ENCODE measurements at places on chromosomes 3 and 15.

DNA sequence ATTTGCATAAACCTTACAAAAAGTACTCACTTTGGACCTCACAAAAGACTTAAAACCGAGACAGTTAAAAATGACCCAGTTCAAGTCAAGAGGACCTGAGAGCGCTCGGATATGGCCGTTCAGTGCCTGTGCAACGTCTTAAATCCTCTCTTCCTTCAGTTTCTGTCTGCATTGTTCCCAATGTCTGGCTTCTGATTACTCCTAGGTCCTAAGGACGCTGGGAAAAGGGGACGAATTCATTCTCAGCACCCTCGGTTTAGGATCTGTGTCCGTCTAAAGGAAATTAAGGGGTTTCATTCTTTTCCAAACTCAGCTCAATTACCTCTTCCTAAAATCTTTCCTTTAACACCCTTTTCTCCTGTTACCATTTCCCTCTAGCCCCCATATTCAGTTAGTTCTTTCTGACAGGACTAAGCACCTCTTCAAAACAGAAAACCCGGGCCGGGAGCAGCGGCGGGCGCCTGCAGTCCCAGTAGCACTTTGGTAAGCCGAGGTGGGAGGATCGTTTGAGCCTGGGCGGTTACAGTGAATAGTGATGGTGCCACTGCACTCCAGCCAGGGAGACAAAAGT is 970 bp downstream of the DPPA4 start:
- no peak for DNase-seq

DNA sequence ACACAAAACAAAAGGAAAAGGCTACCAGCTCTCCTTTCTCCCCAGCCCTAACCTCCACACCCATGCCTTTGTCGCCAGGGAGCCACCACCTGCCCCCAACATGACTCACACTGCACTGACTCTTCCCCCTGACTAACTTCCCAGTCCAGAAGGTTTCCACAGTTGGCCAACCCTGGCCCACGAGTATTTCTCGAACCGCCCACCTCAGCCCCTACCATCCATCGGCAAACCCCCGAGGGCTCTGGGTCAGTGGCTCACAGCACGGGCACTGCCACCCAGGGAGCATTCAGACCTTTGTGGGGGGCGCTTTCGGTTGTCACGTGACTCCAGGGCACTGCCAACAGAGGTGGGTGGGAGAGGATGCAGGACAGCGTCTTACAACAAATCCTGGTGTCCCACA is 152.3 kb downstream of the LRRC28 start:
- no peak for DNase-seq

GRCh38 chr3:89300526-89300925 is 193.1 kb downstream of the EPHA3 start:
- DNase-seq, result no peak

DNA sequence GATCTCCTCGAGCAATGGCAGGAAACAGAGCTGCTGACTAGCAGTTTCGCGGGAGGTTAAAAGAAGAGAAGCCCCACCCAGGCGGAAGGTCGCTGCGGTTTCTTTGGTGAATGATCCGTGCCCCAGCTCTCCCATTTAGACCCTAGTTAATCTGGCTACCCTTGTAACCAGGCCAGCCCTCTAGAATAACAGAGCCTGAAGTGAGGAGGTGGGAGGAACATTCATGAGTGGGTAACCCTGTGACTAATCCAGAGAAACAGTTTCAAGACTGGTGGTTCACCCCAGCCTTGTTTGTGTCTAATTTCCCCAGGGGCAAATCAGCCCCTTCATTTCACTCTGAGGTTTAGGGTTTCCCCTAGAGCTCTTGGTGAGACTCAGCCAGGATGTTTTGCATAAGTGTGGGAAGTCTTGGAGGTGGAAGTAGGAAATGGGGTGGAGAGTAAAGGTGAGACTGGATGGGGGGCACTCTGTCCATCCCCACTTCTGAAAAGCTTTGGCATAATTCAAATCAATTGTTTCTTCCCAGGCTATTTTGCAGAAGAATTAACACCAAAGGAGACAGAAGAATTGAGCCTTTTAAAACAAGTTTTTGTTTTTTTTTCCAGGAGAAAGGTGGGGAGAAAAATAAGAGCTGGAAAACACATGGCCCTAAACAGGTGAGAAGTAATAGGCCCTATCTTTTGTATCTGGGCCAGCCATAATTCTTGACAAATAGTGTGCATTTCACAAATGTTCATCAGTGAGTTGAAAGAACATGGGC is 303.1 kb downstream of the RPLP1 start:
- DNase-seq, result peak; percentile 74

GRCh38 chr15:70390723-70391122 is 293.0 kb upstream of the TLE3 start:
- DNase-seq, result no peak

GRCh38 chr15:63349156-63349555 is 32.5 kb downstream of the CA12 start:
- no peak for DNase-seq

- no peak for DNase-seq
These were observed 21.4 kb downstream of the CACNA2D2 start for GRCh38 chr3:50481992-50482391.

DNA sequence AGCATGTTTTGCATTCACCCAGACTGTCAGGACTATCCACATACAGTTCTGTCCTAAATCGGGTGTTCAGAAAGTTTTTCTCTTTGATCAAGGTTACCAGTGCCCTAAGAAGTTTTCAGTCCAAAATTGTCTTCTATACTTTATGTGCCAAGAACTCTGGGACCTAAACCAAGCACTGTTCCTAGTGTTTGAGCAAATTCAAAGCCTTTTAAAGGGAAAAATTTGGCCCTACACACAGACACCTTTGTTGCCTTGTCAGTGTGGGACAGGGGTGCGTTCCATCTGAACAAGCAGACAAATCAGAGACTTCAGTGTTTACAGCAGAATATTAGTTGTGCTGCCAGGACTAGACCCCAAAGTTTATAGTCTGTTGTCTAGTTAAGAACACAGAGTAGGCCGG is 50.6 kb downstream of the DGKG start:
- DNase-seq, result no peak

- DNase-seq, result no peak
These were observed 38.1 kb upstream of the NMNAT3 start for GRCh38 chr3:139715743-139716360.

- no peak for DNase-seq
These were observed 22.0 kb downstream of the LINGO1 start for GRCh38 chr15:77610731-77611130.

GRCh38 chr3:95923496-95924210 is 890.7 kb upstream of the EPHA6 start:
- DNase-seq, result no peak

- no peak for DNase-seq
These were observed 214.9 kb downstream of the TCF12 start for GRCh38 chr15:57133127-57133968.

DNA sequence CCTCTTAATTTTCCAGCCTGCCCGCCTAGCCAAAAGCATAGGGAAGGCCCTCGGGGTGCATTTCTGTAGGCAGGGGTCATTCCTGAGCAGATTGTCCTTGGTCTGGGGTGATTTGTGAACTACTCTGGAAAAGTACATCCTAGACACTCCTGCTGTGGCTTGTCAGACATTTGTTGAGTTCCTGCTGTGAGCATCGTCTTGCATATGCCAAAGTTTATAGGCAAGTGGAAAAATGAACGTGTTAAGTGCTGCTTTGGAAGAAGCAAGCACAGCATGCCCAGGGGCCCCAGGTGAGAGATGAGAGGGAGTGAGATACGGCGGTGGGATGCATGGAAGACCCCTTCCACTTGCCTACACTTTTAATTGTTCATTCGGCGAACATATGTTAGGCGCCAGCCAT is 237.7 kb upstream of the ST8SIA2 start:
- DNase-seq, result no peak

DNA sequence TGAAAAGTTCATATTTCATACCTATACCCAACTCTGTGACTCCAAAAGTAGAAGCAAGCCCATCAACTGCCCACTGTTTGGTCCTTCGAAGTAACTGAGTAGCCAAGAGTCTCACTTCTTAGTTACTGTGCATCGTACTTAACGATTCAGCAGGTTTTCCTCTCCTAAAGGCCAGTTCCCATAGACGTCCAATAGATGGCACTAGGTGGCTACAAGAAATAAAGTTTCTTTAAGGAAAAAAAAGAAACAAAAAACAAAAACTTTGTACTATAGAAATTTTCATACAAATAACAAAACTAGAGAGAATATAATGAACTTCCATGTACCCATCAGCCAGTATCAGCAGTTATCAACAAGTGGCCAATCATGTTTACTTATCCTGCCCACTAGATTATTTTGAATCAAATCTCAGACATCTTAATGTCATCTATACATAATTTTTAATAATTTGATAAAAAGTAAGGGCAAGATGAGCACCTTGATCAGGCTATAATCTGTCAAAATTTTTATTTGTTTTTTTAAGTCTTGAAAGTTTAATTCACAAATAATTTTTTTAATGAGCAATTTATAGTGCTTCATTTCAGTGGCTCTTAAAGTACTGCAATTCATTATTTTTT is 63.8 kb upstream of the ACP3 start:
- no peak for DNase-seq

DNA sequence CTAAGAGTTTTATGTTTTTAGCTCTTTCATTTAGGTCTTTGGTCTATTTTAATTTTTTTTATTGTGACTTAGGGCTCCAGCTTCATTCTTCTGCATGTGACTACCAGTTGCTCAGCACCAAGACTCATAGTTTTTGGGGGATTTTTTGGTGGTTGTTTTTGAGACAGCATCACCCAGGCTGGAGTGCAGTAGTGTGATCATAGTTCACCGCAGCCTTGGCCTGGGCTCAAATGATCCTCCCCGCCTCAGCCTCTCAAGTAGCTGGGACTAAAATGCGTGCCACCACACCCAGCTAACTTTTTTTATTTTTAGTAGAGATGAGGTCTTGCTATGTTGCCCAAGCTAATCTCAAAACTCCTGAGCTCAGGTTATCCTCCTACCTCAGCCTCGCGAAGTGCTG is 19.4 kb downstream of the CDV3 start:
- no peak for DNase-seq

- DNase-seq, result no peak
These were observed 365.0 kb downstream of the ROBO2 start for GRCh38 chr3:77404871-77405270.

- no peak for DNase-seq
These were observed 14.2 kb downstream of the ATXN7 start for GRCh38 chr3:63877737-63878393.

GRCh38 chr3:182908471-182908870 is 71.9 kb downstream of the DCUN1D1 start:
- no peak for DNase-seq

DNA sequence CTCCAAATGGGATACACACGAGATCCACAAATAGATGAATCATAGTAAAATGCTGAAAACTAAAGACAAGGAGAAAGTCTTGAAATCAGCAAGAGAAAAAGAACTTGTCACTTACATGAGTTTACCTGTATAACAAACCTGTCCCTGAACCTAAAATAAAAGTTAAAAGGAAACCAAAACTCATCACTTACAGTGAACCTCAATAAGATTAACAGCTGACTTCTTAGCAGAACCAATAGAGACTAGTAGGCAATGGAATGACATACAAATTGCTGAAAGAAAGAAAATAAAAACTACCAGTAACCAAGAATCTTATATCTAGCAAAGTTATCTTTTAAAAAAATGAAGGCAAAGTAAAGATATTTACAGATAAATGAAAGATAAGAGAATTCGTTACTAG is 27.4 kb downstream of the SEC22A start:
- no peak for DNase-seq

- DNase-seq, result peak; percentile 20
These were observed 55.9 kb upstream of the PLCL2 start for GRCh38 chr3:16828815-16829214.

GRCh38 chr3:118808723-118809122 is 225.9 kb downstream of the IGSF11 start:
- DNase-seq, result no peak

DNA sequence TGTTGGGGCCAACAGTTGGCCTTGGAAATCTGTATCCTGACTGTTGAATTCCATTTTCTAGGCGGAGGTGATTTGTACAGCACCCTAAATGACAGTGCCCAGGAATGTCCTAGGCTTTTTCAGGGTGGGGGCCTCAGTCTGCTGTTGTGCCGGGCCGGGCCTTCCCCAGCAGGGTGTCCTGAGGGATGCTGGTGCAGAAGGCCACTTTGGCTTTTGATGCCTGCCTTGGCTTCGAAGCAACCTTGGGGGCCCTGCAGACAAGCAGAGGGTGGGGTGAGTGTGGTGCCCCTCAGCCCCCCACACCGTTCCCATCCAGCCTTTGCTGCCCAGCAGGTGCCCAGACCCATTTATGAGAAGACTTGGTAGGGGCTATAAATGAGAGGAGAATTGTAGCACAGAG is 33.0 kb downstream of the SYNM start:
- DNase-seq, result no peak

DNA sequence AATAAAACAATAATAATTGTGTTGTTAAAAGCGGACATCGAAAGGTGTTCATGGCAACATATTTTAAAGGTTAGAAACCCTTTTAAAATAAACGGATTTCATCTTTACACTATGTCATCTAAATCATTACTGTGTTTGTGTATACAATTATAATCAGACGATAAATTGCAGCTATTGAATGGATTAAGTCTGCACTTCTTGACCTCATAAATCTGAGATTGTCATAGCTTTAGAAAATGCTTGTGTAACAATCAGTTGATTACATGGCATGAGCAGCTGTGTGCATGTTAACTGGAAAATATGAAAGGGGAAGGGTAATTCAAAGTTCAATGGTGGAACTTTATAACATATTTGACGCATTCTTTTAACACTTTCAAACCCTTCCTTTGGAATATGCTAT is 152.4 kb upstream of the MDFIC2 start:
- no peak for DNase-seq

DNA sequence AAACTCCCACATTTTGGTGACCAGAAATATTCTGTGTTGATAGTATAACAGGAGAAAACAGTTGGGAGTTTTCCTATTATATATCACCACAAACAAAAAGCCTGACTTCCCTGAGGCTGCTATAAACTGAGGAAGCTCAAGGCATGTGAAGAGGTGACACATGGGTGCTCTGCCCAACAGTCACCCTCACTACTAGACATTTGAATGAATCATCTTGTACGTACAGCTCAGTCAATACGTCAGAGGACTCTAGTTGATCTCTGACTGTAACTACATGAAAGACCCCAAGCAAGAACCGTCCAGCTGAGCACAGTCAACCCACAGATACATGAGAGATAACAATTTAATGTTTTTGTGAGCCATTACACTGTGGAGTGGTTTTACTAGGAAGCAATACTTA is 338.3 kb upstream of the ATP11B start:
- DNase-seq, result no peak

- no peak for DNase-seq
These were observed 1291.9 kb upstream of the EPHA6 start for GRCh38 chr3:95522449-95522848.

- no peak for DNase-seq
These were observed 7.5 kb upstream of the UACA start for GRCh38 chr15:70770863-70771262.

GRCh38 chr15:82570721-82571508 is 30.7 kb upstream of the RPS17 start:
- DNase-seq, result no peak

GRCh38 chr3:18618723-18619122 is 193.6 kb upstream of the SATB1 start:
- DNase-seq, result no peak

DNA sequence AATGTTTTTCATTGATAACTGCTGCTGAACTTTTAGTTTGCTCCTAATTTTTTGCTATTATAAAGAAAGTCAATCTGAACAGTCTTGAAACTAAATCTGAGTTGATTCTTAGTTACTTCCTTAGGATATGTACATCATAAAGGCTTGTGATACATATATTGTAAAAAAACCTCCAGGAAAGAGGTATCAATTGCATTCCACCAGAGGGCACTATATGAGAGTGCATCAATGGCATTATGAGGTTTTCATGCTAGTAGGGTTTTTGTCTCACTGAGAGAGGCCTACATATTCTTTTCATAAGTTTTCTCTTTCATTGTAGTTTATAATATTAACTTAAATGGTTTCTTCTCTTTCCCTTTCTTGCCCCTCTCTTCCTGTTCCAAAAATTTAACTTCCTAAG is 46.9 kb downstream of the PIK3R4 start:
- no peak for DNase-seq
